Vagina (tissue), 2 donors: ENCODE measurements at places on chromosomes 12 and 14.

- DNase-seq, result no peak
These were observed 9.4 kb upstream of the C12orf75 start for GRCh38 chr12:105321125-105321524.

- DNase-seq, result no peak
These were observed 79.8 kb downstream of the PRORP start for GRCh38 chr14:35202195-35202594.

- no peak for DNase-seq
These were observed 314.7 kb downstream of the NAV3 start for GRCh38 chr12:78145398-78145797.

- no peak for DNase-seq
These were observed 10.2 kb downstream of the HEATR5A start for GRCh38 chr14:31410048-31410650.

- DNase-seq, result no peak
These were observed 227.7 kb upstream of the CRY1 start for GRCh38 chr12:107320929-107321631.

DNA sequence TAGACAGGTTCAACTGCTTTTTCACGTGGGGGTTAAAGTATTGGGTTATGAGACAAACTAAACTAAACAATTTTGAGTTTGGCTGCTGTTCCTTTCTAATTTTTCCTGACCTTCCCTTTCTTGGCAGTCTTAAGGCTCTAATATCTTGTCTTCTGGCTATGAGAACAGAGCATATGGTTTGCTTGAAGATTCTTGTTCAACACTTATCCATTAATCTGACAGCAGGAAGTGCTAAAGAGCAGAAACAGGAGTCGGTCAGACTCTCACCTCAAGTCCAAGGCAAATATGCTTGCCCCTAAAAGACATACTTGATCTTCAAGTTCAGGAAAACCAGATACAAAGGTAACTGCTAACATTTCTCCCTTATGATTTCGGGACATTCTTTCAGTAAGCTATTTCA, 52.6 kb upstream of the KCNJ8 start:
- DNase-seq, result no peak

DNA sequence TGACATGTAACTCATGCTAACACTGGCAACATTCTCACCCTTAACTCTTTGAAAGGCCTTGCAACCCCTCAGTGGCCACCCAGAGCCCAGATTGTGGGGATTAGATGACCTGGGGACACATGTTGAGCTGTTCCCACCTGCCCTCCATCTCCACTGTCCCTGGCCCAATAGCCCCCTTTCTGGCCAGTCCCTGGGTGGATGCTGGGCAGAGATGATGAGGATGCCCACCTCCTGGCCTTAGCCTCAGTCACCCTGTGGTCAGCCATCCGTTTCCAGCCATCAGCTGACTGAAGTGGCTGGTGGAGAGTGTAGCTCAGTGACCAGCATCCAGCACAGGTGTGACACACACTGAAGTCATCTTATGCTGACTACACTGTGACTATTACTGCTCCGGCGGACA, 4.7 kb downstream of the ANHX start:
- DNase-seq, result no peak

GRCh38 chr12:113519464-113520307, 48.0 kb upstream of the LHX5 start:
- no peak for DNase-seq

GRCh38 chr14:73943083-73943482, 6.8 kb downstream of the FAM161B start:
- no peak for DNase-seq

DNA sequence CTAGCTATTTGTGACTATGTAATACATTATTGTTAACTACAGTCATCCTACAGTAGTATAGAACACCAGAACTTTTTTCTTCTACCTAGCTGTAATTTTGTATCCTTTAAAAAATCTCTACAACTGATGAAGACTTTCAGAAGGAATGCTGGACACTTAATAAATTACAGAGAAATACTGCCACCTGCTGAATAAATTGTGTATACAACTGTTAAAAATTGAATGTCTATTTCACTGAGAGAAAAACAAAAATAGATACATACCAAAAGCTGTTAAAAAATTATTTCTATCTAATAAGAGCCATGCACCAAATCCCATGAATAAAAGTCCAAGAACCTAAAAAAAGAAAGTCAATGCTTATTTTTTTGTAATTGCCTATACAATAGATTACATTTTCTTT, 6.6 kb downstream of the TSPAN19 start:
- DNase-seq, result no peak

DNA sequence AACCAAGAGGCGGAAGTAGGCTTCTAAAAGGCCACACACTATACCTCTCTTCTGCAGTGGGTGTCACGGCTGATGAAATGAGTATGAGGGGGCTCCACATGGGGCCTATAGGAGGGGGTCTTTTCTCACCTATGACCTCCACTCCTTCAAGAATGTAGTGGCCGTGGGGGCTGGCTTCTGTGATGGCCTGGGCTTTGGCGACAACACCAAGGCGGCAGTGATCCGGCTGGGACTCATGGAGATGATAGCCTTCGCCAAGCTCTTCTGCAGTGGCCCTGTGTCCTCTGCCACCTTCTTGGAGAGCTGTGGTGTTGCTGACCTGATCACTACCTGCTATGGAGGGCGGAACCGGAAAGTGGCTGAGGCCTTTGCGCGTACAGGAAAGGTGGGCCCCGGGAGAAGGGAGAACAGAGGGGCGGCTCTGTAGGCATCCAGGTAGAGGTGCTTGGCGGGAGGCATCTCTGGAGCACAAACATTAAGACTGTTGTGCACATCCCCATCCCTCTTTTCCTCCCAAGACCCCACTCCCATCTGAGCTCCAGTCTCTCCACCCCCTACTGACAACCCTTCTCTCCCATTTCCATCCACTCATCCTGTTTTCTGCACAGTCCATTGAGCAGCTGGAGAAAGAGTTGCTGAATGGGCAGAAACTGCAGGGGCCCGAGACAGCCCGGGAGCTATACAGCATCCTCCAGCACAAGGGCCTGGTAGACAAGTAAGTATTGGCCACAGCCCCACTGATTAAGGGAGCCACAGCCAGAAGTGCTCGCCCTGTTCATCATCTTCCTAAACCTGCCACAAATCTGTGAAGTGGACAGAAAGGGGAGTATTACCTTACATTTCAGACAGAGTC, 3.8 kb downstream of the GPD1 start:
- DNase-seq, result no peak

GRCh38 chr14:80109055-80109454, 102.2 kb downstream of the DIO2 start:
- DNase-seq, result no peak

- DNase-seq, result no peak
These were observed 19.4 kb downstream of the KTN1 start for GRCh38 chr14:55599250-55599879.

GRCh38 chr12:113202300-113203075, 17.0 kb downstream of the RITA1 start:
- no peak for DNase-seq

- no peak for DNase-seq
These were observed 338.6 kb downstream of the APAF1 start for GRCh38 chr12:98983647-98984046.

DNA sequence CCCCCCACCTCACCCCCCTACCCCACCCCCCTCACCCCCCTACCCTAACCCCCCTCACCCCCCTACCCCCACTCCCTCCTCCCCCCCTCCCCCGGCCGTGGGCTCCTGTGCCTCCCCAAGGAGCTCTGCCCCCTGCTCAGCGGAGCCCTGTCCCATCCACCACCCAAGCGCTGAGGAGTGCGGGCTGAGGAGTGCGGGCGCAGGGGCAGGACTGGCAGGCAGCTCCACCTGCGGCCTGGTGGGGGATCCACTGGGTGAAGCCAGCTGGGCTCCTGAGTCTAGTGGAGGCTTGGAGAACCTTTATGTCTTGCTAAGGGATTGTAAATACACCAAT, 2.3 kb upstream of the JPH4 start:
- DNase-seq, result no peak

DNA sequence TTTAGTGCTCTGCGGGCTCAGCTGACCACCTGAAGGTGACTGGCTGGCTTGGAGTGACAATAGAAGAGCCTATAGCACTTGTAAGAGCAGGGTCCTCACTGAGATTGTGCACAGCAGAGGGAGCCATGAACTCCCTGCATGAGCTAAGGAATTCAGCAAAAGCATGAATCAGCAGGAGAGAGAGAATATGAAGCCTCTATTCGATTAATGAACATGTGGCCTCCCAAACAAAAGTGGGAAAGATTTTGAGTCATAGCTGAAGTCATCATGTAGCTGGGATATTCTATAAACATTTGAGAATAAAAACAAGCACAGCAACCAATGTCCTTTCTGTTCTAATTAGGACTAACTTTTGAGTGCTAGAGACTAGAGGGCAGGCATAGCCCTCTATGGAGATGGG, 626.6 kb downstream of the DIO2 start:
- no peak for DNase-seq

DNA sequence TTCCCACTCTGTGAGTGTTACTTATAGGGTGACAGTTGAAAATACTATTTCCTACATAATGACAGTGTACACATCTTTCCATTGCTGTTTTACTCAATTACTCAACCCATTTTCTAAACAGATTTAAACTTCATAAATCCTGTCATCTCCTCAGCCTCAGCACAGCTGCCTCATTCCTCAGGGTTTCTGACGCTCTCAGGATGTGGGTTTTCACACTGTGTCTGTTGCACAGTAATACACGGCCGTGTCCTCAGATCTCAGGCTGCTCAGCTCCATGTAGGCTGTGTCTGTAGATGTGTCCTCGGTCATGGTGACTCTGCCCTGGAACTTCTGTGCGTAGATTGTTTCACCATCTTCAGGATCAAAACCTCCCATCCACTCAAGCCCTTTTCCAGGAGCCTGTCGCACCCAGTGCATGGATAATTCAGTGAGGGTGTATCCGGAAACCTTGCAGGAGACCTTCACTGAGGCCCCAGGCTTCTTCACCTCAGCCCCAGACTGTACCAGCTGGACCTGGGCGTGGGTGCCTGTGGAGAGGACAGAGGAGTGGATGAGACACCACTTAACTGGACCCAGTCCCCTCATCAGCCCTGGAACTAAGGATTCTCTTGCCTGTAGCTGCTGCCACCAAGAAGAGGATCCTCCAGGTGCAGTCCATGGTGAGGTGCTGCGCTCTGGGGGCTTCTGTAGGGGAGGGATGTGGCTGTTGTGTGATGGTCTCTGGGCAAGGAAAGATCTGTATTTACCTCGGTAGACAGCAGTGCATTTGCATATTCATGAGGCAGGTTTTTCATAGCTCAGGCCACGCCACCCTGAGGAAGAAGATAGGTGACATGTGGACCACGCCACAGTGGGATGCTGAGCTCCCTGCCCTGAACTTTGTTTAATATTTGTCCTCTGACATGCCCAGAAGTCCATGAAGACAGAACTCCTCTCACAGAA, 750.2 kb downstream of the TMEM121 start:
- no peak for DNase-seq

GRCh38 chr12:113048716-113049127, 7.8 kb upstream of the DTX1 start:
- DNase-seq, result no peak

DNA sequence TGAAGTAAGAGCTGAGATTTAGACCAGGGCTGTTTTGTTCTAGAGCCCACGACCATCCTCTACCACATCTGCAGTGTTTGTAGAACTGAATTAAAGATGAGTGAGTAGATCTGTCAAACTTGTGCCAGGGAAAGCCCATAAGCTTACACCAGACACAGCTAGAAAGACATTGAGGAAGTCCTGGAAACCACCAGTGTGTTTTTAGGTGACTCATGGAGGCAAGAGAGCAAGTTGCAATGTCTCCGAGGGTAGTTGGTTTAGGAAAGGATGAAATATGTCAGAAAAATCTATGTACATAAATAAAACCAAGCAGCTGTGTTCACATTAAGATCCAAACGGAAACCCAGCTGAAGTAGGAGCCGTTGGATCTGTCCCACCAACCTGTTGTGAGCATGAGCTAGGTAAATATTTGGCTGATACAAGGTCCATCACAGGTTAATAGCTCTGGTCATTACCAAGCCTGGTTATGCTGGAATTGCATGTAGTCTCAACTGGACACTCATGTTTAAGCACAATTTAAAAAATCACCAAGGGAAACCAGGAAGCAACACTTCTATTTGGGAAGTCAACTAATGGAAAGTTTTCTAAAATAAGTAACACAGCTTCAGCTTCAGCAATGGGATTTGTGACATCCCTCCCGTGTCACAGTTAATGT, 49.9 kb upstream of the PLEKHG3 start:
- DNase-seq, result no peak

GRCh38 chr14:54839701-54840119, 62.9 kb downstream of the GCH1 start:
- no peak for DNase-seq

DNA sequence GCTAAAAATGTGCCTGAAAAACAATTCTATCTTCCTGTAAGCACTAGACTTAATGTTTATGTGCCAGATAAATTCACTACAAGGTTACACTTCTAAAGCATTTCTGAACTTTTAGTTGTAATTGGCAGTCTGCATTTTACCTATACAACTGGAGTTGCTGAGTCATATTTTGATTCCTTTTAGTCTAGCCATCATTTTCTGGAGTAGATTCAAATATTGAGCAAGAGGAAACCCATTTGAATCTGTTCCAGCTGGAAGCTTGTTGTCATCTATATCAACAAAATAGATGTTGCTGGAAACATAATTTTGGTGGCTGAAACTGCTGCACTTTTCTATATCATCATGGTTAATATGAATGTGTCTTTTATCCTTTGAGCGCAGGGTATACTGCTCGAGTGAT, 122.2 kb upstream of the CCDC175 start:
- no peak for DNase-seq

DNA sequence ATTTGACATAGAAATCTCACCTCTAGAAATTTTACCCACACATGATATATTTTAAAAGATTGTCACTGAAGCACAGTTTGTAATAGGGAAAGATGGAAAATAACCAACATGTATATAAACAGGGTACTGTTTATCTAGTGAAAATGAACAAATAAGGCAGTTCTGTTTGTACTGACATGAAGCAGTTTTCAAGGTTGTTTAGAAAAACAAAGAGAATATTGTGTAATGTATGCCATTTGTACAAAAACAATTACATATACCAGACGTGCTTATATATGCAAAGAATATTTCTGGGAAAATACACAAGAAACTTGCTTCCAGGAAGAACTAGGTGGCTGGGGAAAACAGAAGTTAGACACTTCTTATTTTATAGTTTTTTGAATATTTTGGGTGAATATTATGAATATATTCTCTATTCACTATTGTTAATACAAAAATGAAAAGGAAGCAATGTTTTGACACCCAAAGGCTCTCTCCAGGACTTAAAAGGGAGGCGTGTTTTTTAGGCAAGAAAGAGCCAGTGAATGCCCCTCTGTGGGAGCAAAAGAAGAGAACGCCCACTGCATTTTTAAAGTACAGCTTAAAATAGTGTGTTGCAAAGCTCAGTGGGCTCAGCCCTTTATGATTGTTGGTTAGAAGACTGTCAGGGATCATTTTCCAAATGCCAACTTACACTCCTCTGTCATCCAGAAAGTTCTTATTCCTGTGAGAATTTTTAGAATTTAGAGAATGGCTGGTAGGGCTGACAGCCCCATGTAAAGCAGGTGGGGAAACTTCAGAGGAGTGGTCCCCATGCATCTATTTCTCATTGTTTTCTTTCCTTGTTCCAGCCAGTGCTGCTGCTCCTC, 59.6 kb upstream of the FERMT2 start:
- DNase-seq, result no peak
